ENCODE measurements at places on chromosomes 7 and 10.
A peak's percentile ranks its signal among the peaks of the same experiment; 100 is the strongest.

GRCh38 chr10:35637462-35637861 is 4.6 kb downstream of the FZD8 start:
- DNase-seq = no peak

DNA sequence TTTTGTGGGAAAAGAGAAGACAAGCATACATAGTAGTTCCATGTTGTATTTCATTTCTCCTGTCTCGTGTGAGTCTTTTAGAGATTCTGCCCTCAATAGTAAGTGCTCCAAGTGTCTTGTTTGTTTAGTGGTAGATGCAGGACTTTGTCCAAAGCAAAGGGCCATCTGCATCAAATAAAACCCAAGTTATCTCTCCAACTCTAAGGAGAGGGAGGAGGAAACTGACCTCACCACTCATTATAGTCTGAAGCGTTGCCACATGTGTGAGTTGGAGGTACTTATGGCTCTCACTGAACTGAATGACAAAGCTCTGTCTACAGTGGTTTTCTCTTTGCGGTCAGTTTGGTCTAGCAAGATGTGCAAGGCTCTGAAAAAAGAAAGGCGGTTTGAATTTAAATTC is 272.6 kb downstream of the DOCK4 start:
- DNase-seq = no peak

GRCh38 chr7:151013356-151013732 is 10.9 kb downstream of the ATG9B start:
- DNase-seq = no peak

DNA sequence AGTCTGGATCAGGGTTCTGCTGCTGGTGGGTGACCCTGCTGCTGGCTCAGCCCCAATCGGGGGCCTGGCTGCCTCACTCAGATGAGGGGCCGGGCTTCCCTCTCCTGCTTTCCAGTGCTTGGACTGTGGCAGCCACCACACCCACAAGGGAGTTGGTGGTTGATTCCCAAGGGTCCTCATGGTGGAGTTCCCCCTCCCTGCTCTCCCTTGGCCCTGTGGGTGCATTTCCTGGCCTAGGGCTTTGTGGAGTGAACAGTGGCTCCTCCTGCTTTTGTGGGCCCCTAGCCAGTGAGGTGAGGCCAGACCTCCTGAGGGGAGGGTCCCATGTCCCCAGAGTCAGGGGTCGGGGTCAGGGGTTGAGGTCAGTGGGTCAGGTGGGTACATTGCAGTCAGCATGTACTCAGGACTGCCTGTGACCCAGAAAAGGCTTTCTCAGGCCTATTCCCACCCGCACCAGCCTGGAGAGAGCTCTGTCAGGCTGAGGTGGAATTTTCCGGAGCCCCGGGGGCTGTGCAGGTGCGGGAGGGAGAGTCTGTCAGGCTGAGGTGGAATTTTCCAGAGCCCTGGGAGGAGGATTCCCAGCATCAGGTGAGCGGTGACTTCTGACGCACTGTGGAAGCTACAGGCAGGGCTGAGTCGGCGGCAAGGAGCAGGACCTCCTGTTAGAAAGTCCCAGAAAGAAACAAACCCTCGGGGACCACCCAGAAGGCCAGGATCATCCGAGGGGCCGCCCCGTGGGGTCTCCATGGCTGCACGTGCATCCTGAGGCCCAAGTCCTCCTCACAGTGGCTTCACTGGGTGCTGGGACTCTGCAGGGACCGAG is 94.4 kb upstream of the INSIG1 start:
- DNase-seq = no peak

DNA sequence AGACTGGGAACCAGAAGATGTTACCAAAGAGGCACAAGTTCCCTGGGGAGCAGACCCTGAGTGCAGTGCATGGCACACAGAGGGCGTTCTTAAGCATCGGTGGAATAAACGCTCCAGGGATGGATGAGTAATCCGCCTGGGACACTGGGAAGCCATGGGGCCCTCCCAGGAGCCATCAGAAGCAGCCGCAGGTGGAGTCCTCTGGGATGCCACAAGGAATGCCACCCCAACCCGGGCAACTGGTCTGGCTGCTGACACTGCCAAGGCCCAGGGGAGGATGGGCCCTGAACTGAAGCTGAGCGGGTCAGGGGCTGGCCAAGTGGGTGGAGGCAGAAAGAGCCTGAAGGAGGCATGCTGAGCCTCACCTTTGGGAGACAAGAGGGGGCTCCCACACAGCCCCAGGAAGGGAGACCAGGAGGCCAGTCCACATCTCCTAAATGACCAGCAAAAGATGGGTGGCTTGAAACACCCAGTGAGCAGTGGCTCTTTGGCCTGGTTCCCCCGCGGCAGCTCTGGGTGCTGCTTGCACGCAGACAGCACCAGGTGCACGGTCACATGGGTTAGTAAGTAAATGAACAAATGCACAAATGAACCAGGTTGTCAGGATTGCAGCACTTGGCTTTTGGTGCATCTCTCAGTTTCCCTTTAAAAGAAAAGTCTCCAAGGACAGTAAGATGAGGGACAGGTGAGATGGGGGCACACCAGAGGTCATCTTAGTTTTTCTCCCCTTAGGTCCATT is 141.3 kb upstream of the ZMIZ1 start:
- DNase-seq = no peak

GRCh38 chr7:27169658-27170425 is 4.3 kb downstream of the HOXA10 start:
- DNase-seq = no peak

GRCh38 chr7:15073301-15073700 is 170.8 kb upstream of the DGKB start:
- no peak for DNase-seq

GRCh38 chr7:40711706-40712105 is 576.9 kb downstream of the SUGCT start:
- DNase-seq = no peak

- no peak for DNase-seq
These were observed 36.4 kb downstream of the CUBN start for GRCh38 chr10:17092986-17093803.

DNA sequence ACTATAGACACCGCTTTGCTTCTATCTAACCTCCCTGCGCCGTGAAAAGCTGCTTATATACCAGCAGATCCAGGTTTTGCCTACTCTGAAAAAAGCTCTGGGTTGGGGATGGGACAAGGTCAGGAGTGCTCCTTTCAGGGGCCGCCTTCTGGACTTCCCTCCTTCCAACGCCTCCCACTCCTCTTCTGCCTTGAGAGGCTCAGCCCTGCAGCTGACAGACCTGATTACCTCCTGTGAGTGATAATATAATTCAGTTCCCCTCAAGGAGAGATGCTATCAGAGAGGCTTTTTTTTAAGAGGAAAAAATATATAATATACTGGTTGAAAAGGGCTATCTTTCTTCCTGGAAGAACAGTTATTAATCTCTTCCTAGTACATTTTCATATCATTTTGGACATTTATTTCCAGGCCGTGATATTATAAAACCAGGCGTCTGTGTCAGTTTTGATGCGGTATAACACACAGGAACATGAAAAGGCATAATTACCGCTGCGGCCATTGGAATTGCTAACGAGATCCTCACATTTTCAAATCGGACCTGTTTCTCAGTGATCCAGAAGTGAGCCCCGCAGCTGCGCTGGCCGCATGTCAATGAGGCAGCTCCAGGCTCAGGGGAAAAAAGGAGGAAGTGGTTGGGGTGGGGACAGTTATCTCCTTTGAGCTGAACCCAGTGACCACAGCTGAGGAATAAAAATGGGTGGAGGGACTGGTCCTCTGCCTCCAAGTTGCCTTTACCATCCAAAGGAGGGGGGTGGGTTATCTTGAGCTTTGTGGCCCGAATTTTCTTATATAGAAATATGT is 457.1 kb downstream of the TYW1 start:
- DNase-seq = no peak

- no peak for DNase-seq
These were observed 32.0 kb downstream of the CCDC186 start for GRCh38 chr10:114142018-114142417.

- no peak for DNase-seq
These were observed 57.9 kb upstream of the ITGB1 start for GRCh38 chr10:33015761-33016547.

DNA sequence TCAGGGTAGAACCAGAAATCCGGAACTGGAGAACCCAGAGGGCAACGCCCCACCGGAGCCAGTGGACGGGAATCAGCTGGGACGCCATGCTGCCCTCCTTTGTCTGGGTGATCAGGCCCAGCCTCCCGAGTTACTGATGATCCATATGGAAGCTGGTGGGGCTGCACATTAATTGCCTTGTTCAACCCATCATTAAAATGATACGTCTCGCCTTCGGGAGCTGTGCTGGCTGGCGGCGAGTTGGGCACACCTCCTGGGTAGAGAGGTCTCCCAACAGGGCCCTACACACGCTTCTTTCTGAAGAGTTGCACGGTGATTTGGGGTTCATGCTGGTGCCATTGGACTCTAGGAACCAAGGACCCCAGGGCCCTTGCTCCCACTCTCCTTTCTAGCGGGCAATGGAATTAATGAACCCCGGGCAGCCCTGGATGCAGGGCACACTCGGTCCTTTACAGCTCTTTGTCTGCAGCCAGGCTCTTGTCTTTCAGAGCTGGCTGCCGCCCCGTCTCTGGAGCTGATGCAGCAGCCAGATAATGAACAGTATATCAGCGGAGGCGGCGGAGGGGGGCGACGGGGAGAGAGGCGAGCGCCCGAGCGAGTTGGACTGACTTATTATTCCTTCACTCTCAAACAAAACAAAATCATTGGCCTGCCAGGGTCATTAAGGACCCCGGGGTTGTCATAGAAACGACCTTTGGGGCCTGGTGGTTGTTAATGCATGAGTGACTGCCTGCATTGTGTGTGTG is 412.2 kb upstream of the ZMIZ1 start:
- DNase-seq = no peak

GRCh38 chr7:47149971-47150370 is 431.9 kb downstream of the TNS3 start:
- DNase-seq = no peak

DNA sequence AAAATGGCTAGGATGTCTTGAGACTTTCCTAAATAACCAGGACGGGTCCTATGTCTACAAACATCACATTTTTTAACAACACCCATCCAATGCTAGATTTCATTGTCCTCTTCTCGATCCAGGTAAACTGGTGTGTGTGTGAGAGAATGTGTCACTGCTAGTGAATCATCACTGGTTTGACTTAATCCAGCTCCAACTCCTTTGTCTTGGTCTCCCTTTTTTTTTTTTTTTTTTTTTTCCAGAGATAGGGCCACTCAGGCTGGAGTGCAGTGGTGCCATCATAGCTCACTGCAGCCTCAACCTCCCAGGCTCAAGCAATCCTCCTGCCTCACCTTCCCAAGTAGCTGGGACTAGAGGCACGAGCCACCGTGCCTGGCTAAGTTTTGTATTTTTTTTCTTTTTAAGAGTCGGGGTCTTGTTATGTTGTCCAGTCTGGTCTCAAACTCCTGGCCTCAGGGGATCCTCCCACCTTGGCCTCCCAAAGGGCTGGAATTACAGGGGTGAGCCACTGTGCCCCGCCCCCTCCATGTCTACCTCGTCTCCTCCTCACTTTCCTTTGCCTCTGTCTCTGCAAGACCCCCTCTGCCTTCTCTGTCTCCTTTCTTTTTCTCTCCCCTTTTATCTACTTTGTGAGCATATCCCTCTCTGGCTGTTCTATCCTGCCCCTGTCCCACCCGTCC is 2.2 kb upstream of the UFSP1 start:
- DNase-seq = no peak

DNA sequence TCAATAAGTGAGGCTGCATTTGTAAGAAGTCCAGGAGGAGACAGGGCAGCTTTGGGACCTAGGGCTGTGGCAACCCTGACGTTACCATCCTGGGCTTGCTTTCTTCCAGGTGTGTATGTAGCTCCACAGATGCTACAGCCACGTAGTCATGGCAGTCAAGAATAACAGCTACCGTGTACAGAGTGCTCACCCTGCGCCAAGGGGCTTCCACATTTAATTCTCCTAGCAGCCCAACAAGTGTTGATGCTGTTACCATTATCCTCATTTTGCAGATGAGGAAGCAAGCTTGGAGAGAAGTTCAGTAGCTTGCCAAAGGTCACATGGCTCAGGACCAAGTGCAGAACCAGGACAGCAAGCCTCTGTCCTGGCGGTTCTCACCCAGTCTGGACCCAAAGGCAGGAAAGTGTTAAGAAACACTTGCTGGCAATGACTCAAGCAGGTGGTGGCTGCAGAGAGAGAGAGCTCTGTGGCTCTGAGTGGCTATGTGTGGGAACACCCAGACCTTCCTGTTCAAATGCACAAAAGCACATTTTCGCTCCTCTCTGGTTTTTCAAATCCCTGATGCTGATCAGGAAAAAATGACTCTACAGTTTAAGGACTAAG is 89.8 kb downstream of the CREM start:
- peak; percentile 72 for DNase-seq

DNA sequence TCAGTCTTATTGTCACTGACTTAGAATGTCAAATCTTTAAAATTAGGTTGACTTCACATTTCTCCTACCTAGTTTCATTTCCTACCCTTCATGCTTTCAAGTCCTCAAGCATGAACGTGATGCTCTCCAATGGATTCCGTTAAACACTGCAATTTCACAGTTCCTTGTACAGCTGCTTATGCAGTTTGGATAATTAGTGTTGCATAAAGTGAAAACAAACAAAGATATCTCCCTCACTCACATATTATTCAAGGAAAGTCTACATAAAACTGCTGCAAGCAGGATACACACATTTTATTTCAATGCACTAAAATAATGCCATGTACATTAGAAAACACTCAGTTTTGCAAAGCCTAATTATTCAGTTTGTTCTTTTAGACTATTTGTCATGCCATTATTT is 214.0 kb downstream of the CRPPA start:
- no peak for DNase-seq

DNA sequence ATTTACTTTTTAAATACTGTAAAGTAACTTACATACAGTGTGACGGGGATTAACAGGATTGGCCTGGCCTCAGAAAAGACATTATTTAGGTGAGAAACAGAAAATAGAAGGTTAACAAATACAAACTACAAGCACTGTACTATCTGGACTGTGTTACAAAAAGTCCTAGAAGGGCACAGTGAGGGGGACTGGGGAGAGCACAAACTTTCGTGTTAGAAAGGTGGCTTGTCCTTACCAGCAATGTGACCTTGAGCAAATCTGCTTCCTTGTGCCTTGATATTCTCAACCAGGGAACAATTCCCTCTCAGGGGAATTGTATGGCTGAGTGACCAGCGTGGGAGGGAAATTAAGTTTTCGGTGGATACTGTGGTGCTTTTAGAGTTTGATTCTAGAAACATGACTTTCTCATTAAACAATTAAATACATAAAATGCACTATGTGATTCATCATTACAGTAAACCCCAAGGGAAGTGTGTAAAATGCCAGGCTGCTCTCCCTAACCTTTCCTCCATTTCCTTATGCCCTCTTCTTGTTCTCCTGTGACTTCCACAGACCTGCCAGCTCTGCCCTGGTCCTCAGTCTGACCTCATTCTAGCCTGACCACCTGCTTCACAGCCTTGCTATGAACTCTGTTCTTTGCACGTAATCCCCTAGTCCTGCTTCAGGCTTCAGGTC is 57.7 kb downstream of the OSBPL3 start:
- no peak for DNase-seq

Measured in activated CD8-positive, alpha-beta memory T cell treated with anti-CD3 and anti-CD28 coated beads, Interleukin-2, amount 10 ng/mL, durations not matched to agents 7 days and 5 days (primary cell).